Neural crest cell (in vitro differentiated cells): ENCODE measurements at places on chromosomes 1 and 21.

- H3K27me3 ChIP-seq, result no peaks in the 10 kb centered on the region
- H3K36me3 ChIP-seq, result no peaks in the 10 kb centered on the region
- H3K4me1 ChIP-seq, result peaks cover 9% of the 10 kb centered on the region
- H3K27ac ChIP-seq, result no peak overlapping the region
- peak; percentile 51 for DNase-seq
Measured at GRCh38 chr1:182080955-182081582, 19.6 kb upstream of the ZNF648 start.

DNA sequence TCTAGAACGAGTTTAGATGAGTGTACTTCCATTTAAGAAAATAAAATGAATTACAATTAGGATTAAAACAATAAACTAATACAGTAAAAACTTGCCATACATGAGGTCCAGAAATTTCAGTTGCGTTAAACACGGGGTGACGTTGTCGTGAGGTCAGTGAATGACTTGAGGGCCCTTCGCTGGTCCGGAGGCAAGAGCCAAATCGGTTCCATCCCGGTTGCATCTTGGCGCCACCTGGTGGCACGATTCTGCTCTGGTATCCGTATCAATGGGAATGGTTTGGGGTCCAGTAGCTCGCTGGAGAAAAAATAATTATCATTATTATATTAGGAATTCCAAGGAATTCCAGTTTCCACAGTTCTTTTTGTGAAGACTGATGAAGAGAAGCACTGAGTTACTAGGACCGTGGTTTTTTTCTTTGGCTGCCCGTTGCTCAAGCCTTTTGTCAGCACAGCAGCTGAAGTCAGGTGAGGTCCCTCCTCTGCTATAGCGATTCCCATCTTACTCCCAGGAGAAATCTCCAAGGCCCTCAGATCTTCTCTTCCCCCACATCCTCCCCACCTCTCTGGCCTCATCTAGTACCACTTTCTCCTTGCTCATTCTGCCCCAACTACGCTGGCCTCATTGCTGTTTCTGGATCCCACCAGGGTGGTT is 161.4 kb downstream of the SLC35F3 start:
- no peak overlapping the region for H3K27ac ChIP-seq
- H3K4me1 ChIP-seq, result no peaks in the 10 kb centered on the region

DNA sequence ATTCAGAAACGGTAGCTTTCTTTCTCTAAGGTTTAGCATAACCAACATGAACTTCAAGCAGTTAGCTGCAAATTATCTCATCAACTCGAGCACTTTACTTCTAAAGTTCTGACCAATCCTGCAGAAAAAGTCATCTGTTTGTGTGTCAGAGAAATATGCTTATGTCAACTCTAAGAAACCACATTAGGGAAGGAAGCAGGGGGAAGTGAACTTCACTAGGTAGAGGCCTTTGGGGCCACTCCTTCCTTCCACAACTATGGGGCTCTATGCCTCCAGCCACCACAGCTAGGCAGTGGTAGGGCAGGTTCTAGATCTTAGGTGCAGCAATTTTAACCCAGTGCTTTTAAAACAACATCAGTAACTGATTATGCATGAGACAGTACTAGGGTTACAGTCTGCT is 375.9 kb downstream of the DSCAM start:
- H3K27ac ChIP-seq, result no peak overlapping the region
- no peaks in the 10 kb centered on the region for H3K4me1 ChIP-seq
- peaks cover 6% of the 10 kb centered on the region for H3K27me3 ChIP-seq
- H3K4me3 ChIP-seq, result no peak overlapping the region
- H3K36me3 ChIP-seq, result no peaks in the 10 kb centered on the region

GRCh38 chr1:17200756-17201155 is 4.2 kb upstream of the PADI1 start:
- H3K27me3 ChIP-seq, result peaks cover 25% of the 10 kb centered on the region
- H3K27ac ChIP-seq, result no peak overlapping the region
- peaks cover 5% of the 10 kb centered on the region for H3K4me1 ChIP-seq
- DNase-seq, result no peak

DNA sequence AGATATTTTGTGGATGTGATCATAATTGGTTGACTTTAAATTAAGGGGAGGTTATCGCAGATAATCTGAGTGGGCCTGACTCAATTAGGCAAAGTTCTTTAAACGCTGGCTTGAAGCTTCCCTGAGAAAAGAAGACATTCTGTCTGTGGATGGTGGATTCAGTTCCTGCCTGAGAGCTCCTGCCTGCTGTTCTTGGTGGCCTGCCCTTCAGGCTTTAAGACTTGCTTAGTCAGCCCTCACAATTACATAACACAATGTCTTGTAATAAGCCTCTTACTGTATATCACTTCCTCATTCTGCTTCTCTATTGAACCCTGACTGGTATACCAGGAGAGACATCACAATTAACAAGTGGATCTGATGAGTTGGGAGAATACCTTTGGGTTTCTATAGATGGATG is 50.2 kb downstream of the KCNJ6 start:
- no peak for DNase-seq
- H3K27me3 ChIP-seq, result no peaks in the 10 kb centered on the region
- no peaks in the 10 kb centered on the region for H3K36me3 ChIP-seq
- no peak overlapping the region for H3K4me3 ChIP-seq
- peaks cover 6% of the 10 kb centered on the region for H3K4me1 ChIP-seq
- no peak overlapping the region for H3K27ac ChIP-seq

DNA sequence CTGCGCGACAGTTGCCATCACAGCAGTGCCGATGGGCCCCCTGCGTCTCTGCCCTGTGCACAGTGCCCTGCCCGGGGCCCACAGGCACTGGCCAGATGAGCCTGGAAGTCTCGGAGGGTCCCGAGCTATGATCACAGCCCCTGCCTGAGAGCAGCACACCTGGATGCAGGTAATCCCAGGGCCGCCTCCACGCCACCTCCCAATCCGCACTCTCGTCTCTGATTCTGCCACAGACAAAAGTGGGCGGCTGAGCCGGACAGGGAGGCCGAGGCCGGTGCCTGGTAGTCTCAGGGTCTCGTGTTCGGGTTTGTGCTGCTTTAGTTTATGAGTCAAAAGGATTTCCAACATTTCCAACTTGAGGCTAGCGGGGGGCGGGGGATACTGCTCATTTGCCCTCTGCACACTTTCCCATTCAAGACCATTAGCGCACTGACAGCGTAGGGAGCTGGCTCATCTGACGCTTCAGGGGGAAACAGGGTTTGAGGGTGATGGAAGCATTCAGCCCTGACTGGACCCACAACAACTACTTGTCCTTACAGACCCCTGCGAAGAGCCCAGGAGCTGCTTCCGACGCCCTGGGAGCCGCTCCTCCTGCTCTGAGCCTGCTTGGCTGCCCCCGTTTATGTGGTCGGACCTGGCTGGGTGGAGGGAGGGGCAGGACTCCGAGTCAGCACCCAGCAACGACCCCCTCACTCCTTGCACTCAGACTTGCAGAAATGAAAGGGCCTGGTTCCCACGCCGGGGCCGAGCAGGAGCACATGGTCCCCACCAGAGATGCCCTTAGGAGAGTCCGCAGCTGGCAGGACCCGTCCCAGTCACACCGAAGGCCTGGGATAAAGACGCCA is 1.8 kb upstream of the TTC34 start:
- H3K4me3 ChIP-seq, result no peak overlapping the region
- no peaks in the 10 kb centered on the region for H3K4me1 ChIP-seq
- H3K27me3 ChIP-seq, result no peaks in the 10 kb centered on the region
- H3K36me3 ChIP-seq, result peaks cover 3% of the 10 kb centered on the region
- no peak for DNase-seq
- no peak overlapping the region for H3K27ac ChIP-seq
